ENCODE measurements at places on chromosomes 3 and 15. TPM values are rescaled to one million over a fixed set of nuclear protein-coding genes. Genes with fewer than 3 reads are reported as not detected.

The SLCO3A1 gene
- 59.4 TPM for total RNA-seq

The DLL4 gene
- total RNA-seq, result 9.4 TPM

The GABRG3 gene
- not detected for total RNA-seq

The LDHAL6B gene
- not detected for total RNA-seq

The CPA3 gene
- 47.9 TPM for total RNA-seq

The SPTSSB gene
- 7.8 TPM for total RNA-seq

The SLC28A1 gene
- total RNA-seq, result 12.8 TPM

The SLC28A2 gene
- not detected for total RNA-seq

The PYGO1 gene
- 3.7 TPM for total RNA-seq

The XCR1 gene
- total RNA-seq, result 1.4 TPM

The RBMS3 gene
- total RNA-seq, result 48.8 TPM

The LRRC49 gene
- 14.2 TPM for total RNA-seq

The CCR8 gene
- 0.19 TPM for total RNA-seq

The TM2D3 gene
- total RNA-seq, result 48.7 TPM

The SH3GL3 gene
- 0.47 TPM for total RNA-seq

The IL17RD gene
- total RNA-seq, result 18.9 TPM

The CADM2 gene
- 0.25 TPM for total RNA-seq

The SHF gene
- total RNA-seq, result 5.2 TPM

The TBC1D21 gene
- total RNA-seq, result not detected

The LIPH gene
- 14.7 TPM for total RNA-seq

The PLS1 gene
- 51.4 TPM for total RNA-seq

The SLC2A2 gene
- 12.6 TPM for total RNA-seq

The ANKRD63 gene
- total RNA-seq, result not detected

The SRGAP3 gene
- 24.3 TPM for total RNA-seq

The LIPC gene
- total RNA-seq, result 9.9 TPM

The GHSR gene
- not detected for total RNA-seq

The GOLGA6A gene
- 0.06 TPM for total RNA-seq

The SYNM gene
- 23.2 TPM for total RNA-seq

The SLC9C1 gene
- total RNA-seq, result 1.2 TPM

The CTDSPL2 gene
- total RNA-seq, result 37.8 TPM

The SENP5 gene
- 27.5 TPM for total RNA-seq

The LCTL gene
- not detected for total RNA-seq

The IL5RA gene
- 1.1 TPM for total RNA-seq

The HACL1 gene
- 27.1 TPM for total RNA-seq

The GOLGA8T gene
- total RNA-seq, result not detected

The UROC1 gene
- total RNA-seq, result not detected

The FETUB gene
- not detected for total RNA-seq

The CKMT1A gene
- 15.1 TPM for total RNA-seq

The SERPINI2 gene
- not detected for total RNA-seq

The SPTBN5 gene
- total RNA-seq, result 1.2 TPM

All from kidney (tissue), 22 donors.